AG10803 (cell line): ENCODE measurements at places on chromosomes 6 and 20.

DNA sequence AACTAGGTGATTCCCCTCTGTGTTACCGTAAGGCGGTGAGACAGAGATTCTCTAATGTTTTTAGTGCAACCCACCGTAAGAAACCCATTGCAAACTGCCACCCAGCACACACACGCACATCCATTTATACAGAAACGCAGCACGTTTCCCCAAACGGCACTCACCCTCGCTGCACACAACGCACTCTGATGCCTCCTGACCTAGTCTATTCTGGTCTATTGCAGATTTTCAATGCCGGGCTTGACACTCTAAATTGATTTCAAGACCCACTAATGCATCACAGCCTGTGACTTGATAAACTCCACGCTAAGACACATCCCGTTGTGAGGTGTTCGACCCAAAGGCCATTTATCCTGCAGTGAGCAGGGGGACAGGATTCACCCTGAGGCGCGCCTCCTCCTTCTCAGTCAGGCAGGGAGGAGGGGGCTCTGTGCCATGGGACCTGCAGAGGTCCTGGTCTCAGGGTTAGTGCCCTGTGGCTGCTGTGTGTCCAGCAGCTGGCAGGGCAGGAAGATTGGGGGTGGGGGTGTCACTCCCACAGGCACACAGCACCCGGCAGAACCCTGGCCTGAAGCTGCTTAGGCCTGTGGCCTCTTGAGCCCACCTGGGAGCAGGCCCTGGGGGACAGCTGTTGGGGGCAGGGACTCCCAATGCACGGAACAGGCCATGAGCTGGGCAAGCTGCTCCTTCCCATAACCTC, 335.6 kb downstream of the PREX1 start:
- DNase-seq = no peak

GRCh38 chr20:3909952-3910366, 20.8 kb downstream of the PANK2 start:
- no peak for DNase-seq

GRCh38 chr6:41072836-41073202, at the start of gene NFYA:
Gene NFYA, plus strand, starts transcription at chr6:41072974. Its CDS starts 6,116 bp downstream, at chr6:41079090.
- no peak for DNase-seq

GRCh38 chr6:170093276-170093657, 197.6 kb downstream of the DLL1 start:
- DNase-seq = no peak

DNA sequence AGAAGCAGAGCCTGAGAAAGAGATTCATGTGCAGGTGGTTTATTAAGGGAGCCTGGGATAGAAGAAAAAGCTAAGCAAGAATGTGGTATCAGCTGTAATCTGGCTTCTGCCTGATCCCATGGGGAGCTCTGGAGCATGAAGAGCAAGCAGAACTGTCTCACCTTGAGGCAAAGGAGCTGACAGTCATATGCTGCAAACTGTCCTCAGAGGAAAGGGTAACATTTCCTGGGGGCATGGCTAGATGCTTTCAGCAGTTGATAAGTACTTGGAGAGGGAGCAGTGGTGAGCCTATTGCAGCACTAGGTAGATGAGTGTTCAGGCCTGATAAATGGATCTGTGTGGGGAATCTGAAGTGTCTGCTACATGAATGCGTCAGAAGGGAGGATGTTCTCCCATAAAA, 621.5 kb upstream of the BTBD3 start:
- no peak for DNase-seq

DNA sequence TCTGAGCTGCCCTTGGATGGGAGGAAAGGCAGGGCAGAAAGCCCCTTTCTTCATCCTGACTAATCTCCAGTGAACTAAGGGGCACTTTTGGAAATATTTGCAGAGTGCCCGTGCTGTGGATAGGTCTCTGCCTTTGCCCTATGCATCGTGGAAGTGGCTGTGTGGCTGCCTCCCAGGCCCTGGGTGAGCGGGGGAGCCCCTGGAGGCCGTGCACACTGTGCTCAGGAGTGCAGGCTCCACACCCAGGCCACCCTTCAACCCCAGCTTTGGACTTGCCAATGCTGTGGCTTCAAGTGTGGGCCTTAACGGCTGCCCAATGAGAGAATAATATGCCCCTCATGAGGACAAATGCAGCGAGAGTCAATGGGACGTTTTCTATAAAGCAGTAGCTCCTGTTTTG, 36.7 kb upstream of the ARMC2 start:
- no peak for DNase-seq

DNA sequence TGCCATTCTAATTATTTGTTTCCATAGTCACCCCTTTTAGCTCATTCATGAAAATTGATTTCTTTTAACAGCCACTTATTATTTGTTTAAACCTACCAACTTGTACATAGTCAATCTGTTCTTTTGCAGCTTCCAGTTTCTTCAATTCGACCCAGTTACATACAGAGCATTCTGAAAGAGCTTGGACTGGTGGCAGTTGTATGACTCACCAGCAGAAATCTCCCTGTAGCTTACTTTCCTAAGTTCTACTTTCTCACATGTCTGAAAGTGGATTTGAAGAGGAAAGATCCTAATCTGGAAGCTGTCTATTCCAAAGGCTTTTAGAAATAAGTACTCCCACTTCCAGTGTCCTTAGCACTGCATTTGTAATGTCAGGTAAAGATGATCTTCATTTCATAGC, 447.9 kb downstream of the HTR1B start:
- peak; percentile 63 for DNase-seq

- no peak for DNase-seq
These were observed 429 bp downstream of the AMD1 start for GRCh38 chr6:110874880-110875547.
